Neural progenitor cell (in vitro differentiated cells): ENCODE measurements at places on chromosomes 5 and 9. TPM values are rescaled to one million over a fixed set of nuclear protein-coding genes. Genes with fewer than 3 reads are reported as not detected.

The PLAC8L1 gene
- 0.51 TPM in 1 of 2 replicates, not detected in the other for total RNA-seq

The PLPP6 gene
- total RNA-seq: 10.5 and 11.1 TPM in 2 replicates

The FABP6 gene
- 0.50 and 4.8 TPM in 2 replicates for total RNA-seq

The ALG2 gene
- 25.0 and 26.0 TPM in 2 replicates for total RNA-seq

DNA sequence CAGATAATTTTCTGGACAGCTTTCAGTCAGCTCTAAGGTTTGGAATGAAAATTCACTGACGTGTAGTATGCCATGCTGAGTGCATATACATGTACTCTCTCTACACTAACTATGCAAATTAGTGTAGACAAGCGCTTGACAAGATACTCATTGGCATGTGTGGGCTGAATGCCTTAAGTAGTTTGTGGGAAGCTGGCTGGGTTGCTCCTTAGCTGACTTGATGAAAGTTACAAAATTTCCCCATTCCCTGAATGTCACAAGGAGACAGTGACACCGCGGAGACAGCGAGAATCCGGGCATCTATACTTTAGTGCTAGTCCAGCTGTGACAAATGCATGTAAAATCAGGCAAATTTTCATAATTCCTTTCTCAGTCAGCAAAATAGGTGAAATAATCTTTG, 51.6 kb upstream of the C5orf46 start:
- no peak for DNase-seq

DNA sequence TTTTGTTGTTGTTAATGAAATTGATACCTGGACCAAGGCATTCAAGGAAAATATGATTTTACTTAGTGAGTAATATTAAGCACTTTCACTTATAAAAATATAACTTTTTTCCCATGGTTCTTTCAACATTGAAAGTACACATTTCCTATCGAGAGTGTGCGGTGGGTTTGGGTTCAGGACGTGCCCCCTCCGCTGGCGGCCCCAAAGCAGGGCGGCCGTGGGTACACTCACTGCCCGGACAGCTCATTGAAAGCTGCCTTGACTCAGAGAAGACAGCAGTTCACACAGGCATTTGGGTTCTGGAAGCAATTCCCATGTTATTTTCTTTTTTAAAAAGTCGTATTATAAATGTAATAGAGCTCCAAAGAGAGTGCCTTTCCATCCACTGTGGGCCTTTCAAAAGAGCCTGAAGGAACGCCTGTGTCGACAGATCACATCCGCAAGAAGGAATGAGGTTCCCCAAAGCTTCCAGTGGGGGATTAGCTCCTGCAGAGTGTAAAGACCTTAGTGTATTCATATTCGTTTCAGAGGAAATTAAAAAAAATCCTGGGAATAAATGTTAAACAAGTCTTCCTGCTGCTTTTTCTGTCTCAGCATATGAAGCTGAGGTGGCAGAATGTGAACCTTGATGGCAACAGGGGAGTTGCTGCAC, 74.3 kb downstream of the PRDM6 start:
- DNase-seq: no peak

DNA sequence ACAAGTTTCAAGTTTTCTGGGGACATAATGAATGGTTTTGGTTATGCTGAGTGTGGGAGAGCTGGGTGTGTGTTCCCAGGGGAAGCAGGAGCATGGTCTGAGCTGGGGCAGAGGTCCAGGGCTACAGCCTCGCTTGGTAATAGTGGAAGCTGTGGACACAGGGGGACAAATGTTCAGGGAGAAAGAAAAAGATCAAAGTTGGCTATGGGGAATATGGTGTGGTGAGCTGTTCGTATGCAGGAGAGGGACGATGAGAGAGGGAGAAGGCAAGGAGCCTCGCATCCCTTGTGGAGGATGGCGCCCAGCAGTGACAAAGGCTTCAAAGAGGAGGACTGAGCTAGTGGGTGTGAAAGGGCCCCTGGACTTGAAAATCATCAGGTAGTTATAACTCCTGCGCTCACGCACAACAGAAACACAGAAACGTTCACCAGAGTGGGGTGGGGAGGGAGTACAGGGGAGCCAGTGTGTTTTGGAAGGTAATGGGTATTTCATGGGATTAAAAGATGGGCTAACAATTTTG, 77.2 kb downstream of the TENT4A start:
- no peak for DNase-seq

DNA sequence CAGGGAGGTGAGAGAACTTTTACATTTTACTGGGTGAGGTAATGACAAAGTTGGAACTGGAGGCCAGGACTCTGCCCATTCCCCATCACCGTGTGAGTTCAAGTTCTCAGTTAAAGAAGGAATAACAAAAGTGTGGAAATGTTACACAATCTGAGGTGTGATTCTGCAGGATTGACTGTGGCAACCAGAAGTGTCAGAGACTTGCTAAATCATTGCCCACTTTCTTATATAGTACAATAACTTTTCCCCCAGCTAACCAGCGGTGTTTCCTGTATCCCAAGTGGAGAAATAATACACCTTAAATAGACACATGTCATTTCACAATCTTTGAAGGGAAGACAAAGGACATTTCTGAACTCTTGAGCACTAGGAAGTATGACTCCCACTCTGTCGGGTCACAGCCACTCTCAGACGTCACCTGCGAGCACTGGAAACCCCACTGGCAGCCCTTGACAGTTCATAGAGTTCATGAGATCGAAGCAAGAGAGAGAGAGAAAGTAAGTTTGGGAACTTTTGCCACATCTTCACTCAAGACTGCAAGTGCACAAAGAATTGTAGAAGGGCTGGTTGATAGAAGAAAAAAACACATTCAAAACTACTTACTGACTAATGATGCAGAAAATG, 28.4 kb downstream of the PAX5 start:
- DNase-seq: no peak

DNA sequence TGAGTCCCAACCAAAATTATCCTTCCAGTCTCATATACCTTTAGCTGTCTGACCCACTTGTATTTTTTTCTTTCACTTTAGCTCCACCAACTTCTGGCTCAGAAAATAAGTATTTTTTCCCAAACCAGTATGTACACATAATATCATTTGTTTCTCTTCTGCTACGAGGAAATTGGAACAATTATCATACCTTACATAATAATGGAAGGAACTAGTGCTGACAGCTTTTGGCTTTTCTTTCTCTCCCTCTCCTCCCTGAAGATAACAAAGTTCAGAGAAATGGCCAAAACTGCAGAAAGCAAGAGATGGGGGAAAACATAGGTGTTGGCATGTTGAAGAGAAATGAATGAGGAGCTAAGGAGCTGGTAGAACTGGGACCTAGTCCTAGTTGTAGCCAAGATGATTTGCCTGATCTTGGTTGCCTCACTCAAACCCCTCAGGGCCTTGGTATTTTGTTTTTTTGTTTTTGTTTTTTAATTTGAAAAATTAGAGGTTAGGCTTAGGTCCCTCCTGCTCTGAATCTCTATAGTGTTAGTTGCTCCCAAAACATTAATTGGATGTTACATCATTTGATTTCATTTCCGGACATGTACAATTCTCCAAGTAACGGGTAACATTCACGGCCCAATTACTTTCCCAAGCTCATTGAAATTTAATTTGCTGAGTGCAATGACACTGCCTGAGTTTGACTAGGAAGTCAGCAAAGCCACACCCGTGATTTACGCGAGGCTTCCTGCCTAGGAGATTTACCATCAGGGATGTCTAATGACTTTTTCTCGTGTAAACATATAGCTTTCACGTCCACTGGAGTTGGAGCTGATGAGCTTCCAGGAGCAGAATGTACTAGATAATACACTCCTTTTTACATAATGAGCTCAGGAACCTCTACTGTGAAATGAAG, 291.6 kb downstream of the TLE1 start:
- no peak for DNase-seq

GRCh38 chr5:176557846-176558245, 8.7 kb downstream of the CDHR2 start:
- no peak for DNase-seq

DNA sequence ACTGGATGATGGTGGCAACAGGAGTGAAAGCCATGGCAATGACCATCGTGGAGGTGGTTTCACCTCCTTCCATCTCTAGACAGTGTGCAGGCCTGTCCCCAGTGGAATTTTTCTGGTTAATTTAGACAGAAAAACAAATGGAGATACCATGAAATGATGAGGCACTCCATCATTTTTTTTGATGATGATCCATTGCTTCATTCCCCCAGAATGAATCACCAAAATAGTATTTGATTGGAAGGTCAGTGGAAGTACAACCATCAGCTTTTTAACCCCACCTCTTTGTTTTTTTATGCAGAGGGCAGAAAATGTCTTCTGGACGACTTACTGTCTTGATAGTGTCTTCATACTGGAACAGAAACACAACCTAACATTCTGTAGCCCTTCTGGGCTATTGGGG, 42.6 kb upstream of the ADRA1B start:
- no peak for DNase-seq

DNA sequence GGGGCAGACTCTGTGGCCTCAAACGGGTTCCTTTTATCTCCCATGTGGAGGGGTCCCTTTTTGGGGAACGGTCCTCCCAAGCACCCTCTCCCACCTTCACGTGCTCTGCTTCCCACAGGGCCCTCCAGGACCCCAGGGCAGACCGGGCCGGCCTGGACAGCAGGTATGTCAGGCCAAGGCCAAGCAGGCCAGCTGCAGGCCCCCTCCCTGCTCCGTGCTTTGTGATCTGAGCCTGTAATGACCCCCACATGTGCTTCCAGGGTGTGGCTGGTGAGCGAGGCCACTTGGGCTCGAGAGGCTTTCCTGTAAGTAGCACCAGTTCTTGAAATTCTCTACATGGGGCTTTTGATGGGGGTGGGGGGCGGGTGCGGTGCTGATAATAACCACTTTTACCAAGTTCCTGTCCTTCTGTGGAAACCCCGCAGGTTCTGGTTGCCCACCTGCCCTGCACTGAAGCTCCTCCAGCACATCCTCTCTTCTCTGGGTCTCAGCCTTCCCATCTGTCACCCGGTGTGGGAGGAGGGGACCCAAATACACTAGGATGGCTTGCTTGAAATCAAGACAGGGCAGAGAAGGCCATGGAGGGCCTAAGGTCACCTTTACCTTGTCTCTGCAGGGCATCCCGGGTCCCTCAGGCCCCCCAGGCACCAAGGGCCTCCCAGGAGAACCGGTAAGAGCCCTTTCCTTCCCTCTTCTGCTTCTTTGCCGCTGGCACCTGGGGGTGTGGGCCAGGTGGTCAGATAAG, 57.9 kb upstream of the ORM1 start:
- DNase-seq: no peak
